ENCODE measurements at places on chromosomes 3 and 15. TPM values are rescaled to one million over a fixed set of nuclear protein-coding genes. Genes with fewer than 3 reads are reported as not detected.

GRCh38 chr3:150635526-150635925 is 32.4 kb downstream of the SELENOT start:
- no peaks in the 10 kb centered on the region for H3K4me1 ChIP-seq
- no peak overlapping the region for H3K27ac ChIP-seq
- no peaks in the 10 kb centered on the region for H3K27me3 ChIP-seq

SLTM gene
- polyA plus RNA-seq = 92.9 TPM

- no peak overlapping the region for H3K27ac ChIP-seq
- H3K4me3 ChIP-seq = no peak overlapping the region
- no peaks in the 10 kb centered on the region for H3K36me3 ChIP-seq
- no peaks in the 10 kb centered on the region for H3K4me1 ChIP-seq
These were observed 45.9 kb downstream of the PPARG start for GRCh38 chr3:12334786-12335185.

- DNase-seq = peak; percentile 29
- no peak overlapping the region for H3K27ac ChIP-seq
- H3K27me3 ChIP-seq = no peaks in the 10 kb centered on the region
- H3K4me3 ChIP-seq = no peak overlapping the region
These were observed 40.9 kb downstream of the CBLB start for GRCh38 chr3:105827959-105828358.

SMCO1 gene
- polyA plus RNA-seq = not detected

- no peak overlapping the region for H3K4me3 ChIP-seq
- no peaks in the 10 kb centered on the region for H3K4me1 ChIP-seq
- no peaks in the 10 kb centered on the region for H3K36me3 ChIP-seq
These were observed 41.5 kb downstream of the CD200R1L start for GRCh38 chr3:112805126-112805525.

DNA sequence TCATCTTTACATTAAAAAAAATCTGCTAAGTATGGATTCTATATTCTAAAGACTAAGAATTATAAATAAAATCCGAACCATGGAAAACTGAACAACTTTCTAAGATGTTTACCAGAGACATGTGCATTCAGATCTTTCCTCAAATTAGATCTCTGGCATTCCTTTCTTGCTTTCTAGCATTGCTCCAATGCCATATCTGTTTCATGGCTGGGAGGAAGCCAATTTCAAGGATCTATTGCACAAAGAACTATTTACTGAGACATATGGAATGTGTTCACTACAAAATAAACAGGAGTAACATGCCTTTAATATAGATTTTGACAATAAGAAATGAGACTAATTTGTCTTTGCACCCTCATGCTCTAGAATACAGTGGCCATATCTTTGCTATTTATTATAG is 45.1 kb upstream of the NANOGP8 start:
- no peak overlapping the region for H3K27ac ChIP-seq
- H3K4me1 ChIP-seq = no peaks in the 10 kb centered on the region
- DNase-seq = no peak
- H3K27me3 ChIP-seq = no peaks in the 10 kb centered on the region

ADAMTS17 gene
- 3.7 TPM for polyA plus RNA-seq

DNA sequence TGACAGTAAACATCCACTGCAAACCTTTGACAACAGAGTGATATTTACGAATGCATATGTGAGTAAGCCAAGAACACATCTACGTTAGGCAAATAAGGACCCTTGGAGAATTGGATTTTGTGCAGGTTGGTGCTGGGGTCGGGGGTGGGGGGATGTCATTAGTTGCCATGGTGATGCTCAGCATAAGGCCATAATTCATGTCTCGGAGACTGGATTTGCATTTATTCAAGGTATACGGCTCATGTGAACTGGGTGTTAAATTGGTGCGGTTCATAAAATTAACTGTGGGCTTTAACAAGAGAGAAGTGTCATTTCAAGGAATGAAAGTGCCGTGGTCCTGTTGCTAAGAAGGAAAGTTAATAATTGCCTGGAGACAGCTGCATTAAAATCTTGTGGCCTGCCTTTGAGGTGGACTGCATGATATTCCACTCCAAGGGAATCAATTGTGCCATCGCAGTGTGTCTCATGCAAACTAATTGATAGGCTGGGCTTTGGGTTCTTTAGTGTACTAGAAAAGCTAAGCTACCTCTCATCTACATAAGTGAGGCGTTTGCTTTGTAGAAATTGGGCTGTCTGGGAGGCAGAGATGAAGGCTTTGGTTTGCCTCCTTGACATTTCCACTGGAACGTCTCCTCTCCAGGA is 228.9 kb upstream of the FEZF2 start:
- no peaks in the 10 kb centered on the region for H3K4me1 ChIP-seq
- no peaks in the 10 kb centered on the region for H3K36me3 ChIP-seq
- no peaks in the 10 kb centered on the region for H3K27me3 ChIP-seq
- no peak overlapping the region for H3K4me3 ChIP-seq
- no peak overlapping the region for H3K27ac ChIP-seq
- DNase-seq = no peak

- H3K4me3 ChIP-seq = no peak overlapping the region
- H3K27me3 ChIP-seq = no peaks in the 10 kb centered on the region
- H3K27ac ChIP-seq = no peak overlapping the region
These were observed 64.8 kb downstream of the OSTN start for GRCh38 chr3:191263850-191264249.

Data from large intestine (tissue), 12 donors.